Caudate nucleus (tissue), 63 donors: ENCODE measurements at places on chromosomes 16 and 17.

GRCh38 chr17:50266384-50267073 lies 7.7 kb upstream of the TMEM92 start:
- no peak for DNase-seq

- DNase-seq, result no peak
These were observed 40.5 kb downstream of the LCMT1 start for GRCh38 chr16:25151996-25152395.

DNA sequence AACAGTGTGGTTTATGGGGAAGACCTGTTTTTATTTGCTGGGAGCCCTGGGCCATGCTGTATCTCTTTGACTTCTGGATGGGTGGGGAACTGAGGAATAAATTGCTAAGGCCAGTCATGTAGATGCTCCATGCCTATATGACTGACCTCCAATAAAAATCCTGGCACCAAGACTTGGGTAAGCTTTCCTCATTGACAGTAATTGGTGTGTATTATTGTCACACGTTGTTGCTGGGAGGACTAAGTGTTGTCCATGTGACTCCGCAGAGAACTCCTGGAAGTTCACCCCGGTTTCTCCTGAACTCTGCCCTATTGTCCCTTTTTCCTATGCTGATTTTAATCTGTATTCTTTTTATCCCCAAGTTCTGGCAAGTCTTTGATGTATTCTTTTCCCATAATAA lies 33.4 kb upstream of the USP22 start:
- DNase-seq, result no peak

DNA sequence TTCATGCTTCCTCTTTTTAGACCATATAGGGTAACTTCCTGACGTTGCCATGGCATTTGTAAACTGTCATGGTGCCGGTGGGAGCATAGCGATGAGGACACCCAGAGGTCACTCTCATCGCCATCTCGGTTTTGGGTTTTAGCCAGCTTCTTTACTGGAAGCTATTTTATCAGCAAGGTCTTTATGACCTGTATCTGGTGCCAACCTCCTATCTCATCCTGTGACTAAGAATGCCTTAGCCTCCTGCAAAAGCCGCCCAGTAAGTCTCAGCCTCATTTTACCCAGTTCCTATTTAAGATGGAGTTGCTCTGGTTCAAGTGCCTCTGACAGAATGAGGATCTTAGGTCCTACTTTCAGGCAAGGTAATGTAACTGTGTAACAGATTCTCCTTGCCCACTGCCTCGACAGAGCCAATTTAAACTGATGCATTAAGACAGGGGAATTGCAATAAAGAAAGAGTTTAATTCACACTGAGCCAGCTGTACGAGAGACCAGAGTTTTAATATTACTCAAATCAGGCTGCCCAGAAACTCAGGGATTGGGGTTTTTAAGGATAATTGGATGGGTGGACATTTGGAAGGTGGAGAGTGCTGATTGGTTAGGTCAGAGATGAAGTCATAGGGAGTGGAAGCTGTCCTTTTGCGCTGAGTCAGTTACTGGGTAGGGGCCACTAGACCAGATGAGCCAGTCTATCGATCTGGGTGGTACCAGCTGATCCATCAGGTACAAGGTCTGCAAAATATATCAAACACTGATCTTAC lies 59.9 kb upstream of the ATF7IP2 start:
- no peak for DNase-seq

DNA sequence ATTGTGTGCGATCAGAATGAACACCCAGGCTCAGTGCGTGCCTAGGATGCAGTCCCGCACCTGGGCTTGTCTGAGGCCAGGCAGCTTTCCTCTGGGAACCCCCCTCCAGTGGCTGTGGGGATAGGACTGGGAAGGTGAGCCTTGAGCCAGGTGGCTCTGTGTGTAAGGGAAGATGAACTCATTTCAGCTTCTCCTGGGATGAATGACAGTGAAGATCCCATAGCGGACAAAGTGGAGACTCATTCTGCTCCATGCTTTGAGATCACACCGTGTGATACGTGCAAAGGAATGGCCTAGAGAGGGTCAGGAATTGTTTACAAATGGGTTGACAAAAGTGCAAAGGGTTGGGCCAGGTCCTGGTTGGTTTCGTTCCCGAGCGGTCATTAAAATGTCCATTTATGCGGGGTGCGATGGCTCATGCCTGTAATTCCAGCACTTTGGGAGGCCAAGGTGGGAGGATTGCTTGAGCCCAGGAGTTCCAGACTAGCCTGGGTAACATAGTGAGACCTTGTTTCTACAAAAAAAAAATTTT lies 15.8 kb downstream of the GPRC5C start:
- DNase-seq, result no peak

DNA sequence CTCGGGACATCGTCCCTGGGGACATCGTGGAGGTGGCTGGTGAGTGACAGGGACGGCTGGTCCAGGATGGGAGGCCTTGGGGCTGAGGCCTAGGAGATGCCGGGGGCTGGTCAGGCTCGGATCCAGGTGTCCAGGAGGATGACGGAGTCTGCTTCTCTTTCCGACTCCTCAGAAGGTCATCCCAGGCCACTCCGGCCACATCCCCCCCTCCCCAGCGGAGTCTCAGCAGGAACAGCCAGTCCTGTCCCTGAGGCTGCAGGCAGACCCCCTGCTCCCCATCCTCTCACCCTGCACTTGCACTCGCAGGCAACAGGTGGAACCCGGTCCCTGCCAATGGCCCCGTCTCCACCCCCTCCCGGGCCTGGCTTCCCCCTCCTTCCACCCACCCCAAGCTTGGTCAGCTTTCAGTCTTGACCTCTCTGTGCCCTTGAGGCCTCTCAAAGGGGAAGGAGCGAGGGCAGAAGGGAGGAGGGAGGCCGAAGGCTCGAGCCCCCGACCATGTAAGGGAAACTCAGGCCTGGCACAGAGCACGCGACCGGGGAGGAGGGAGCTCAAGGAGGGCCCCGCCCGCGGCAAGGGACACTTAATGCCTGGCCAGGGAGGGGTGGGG lies 4.4 kb downstream of the ATP2A1 start:
- no peak for DNase-seq

DNA sequence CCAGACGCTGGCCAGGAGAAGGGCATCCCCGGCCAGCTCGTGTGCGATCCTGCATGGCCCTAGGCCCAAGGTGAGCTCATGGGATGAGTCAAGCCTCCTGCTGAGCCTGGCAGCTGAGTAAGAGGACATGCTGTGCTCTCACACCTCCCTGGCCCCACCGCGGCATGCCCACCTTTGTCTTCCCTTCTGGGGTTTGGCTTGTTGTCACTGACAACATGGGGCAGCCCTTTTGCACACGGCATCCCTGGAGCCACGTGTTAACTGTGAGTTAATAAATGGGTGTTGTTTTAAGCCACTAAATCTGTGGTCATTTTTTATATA lies 8.9 kb upstream of the TNS4 start:
- no peak for DNase-seq

DNA sequence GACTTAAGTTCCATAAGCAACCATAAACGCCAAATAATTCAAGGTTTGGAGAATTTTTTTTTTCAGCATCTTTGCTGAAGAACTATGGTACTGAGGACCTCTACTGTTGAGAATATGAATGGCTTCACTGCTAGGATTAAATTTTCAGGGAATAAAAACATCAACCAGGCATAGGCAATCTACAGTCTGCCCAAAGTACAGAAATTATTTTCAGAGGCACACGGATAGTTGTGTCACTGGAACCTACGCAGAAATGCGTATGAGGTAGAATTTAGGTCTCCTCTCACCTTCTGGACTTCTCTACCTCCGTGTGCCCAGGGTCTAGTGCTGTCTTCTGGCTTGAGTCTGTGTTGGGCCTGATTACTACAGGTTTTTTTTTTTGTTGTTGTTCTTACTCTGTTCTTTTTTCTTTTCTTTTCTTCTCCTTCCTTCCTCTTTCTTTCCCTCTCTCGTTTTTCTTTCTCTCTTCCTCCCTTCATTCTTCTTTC lies 39.7 kb downstream of the NACA2 start:
- DNase-seq, result no peak

- DNase-seq, result no peak
These were observed 2.4 kb downstream of the USH1G start for GRCh38 chr17:74920642-74921025.

DNA sequence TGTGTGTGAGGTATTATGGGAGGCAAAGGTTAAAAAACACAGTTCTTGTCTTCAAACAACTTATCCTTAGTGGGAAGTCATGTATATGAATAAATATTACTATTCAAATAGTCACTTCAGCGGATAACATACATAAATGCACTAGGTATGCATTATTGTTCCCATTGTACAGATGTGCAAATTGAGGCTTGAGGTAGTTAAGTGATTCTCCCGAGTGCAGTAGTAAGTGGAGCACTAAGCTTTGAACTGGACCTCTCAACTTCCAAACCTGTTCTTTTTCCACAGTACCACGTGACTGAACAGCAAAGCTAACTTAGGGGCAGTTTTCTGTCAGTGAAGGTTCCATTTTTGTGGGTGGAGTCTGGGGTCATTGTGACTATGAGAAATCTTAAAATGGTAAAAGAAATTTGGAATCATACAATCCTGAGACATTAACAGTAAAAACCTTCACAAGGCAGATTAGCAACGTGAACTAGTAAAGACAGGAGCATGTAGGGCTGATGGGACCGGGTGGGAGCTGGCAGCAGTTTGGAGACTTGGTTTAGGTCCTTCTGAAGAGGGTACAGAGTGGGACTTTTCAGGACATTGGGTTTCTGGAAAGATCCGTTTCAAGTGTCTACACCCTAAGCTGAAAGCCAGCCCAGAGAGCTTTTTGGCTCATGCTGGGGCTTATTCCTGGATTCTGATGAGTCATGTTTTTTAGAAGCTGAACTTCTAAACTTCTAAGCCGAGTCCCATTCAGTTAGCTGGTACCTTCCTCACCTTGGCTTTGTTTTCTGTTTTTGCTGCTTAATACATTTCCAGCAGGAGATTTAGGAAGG lies 204.9 kb downstream of the PRKCA start:
- DNase-seq, result no peak

DNA sequence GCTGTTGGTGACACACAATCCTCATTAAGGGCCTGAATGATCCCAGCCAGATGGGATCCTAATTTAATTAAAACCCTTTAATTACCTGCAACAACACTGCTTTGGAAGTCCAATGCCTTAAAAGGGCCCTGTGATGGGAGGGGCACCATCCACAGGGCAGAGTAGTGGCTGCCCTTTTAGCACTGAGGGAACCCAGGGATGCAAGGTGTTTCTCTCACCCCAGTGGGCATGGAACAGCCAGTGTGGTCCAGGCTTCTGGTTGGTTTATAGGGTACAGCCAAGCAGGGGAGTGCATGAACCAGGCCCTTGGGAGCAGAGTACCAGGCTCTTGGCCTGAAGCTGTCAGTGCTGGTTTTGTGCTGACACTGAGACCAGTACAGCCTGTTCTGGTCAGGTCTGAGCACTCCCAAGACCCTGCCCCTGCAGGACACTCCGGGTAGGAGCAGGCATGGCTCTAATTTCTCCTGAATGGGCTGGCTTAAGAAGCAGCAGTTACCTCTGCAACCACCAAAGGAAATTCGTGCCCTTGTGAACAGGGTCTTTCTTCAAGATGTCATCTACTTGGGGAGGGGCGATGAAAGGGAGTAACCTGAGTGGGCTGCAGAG lies 9.9 kb downstream of the NXPH3 start:
- no peak for DNase-seq

GRCh38 chr16:26031286-26031685 lies 339.5 kb downstream of the HS3ST4 start:
- DNase-seq, result no peak

GRCh38 chr17:1638171-1638590 lies 7.4 kb downstream of the SCARF1 start:
- no peak for DNase-seq

GRCh38 chr17:76879254-76879653 lies 11.1 kb downstream of the MGAT5B start:
- no peak for DNase-seq

- no peak for DNase-seq
These were observed 140.3 kb upstream of the TBX2 start for GRCh38 chr17:61259360-61259759.

DNA sequence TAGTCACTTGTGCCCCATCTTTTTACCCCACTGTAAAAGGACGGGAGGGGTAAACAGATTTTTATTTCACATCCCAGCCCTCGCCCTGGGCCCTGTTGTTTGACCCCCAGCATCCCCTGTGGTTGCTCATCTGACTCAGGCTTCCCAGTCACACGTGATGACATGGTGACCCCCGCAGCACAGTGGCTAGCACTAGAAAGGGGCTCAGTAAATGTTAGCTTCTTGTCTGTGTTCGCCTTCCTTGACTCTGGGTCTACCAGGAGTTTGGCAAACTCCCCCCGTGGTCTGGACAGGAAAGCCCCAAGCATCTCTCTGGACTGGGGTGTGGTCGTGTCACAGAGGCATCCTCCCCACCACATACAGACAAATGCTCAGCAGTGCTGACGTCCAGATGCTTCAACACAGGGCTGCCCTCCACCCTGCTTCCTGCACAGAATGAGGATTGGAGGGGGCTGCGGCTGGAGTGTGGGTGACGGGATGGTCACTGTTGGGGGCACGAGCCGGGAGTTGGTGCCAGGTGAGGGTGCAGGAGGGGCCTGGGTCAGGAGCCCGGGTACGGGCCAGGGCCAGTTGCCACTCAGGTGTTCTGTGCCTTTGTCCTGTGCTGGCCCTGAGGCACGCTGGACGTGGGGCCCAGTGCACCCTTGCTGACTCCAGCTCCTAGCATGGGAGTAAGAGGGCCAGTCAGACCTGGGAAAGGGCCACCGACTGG lies 69.1 kb downstream of the METRNL start:
- DNase-seq, result no peak

DNA sequence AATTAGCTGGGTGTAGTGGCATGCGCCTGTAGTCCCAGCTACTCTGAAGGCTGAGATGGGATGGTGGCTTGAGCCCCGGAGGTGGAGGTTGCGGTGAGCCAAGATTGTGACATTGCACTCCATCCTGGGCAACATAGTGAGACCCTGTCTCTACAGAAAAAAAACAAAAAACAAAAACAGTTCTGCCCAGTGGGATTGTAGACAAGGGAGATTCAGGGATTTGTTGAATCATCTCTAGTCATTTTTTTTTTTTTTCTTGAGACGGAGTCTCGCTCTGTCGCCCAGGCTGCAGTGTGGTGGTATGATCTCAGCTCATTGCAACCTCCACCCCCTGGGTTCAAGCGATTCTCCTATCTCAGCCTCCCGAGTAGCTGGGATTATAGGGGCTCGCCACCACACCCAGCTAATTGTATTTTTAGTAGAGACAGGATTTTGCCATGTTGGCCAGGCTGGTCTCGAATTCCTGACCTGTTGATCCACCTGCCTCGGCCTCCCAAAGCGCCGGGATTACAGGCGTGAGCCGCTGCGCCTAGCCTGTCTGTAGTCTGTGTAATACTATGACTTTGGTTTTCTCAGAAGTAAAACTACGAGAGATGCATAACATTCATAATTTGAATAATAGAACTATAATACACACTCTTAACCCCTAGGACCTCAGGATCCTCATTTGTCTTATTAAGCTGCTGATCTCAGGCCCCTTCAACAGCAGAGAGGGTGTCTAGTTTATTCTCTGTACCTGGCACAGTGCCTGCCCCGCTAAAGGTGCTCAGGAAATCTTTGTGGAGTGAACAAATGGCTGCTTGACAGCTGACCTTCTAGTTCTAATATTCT lies 1.4 kb downstream of the TEN1 start:
- no peak for DNase-seq

DNA sequence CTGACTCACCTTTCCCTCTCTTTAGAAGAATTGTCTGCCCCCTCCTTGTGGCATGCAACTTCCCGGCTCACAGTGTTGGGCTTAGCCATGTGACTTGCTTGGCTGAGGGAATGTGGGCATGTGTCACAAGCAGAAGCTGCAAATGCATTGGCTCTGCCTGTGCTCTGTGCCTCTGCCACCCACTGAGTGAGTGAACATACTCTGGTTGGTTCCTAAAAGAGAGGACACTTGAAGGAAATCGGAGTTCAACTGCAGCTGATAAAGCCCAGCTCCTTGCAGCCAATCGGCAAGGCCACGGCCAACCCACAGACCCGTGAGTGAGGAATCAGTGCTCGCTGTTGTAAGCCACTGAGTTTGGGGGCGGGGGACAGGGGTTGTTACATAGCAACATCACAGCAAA lies 10.9 kb upstream of the GINS2 start:
- DNase-seq, result no peak
